Stimulated activated CD4-positive, alpha-beta T cell treated with anti-CD3 and anti-CD28 coated beads, TNF-alpha, amount 100 ng/mL, for 1 hour (primary cell): ENCODE measurements at places on chromosomes 12 and 14.
A peak's percentile ranks its signal among the peaks of the same experiment; 100 is the strongest.

DNA sequence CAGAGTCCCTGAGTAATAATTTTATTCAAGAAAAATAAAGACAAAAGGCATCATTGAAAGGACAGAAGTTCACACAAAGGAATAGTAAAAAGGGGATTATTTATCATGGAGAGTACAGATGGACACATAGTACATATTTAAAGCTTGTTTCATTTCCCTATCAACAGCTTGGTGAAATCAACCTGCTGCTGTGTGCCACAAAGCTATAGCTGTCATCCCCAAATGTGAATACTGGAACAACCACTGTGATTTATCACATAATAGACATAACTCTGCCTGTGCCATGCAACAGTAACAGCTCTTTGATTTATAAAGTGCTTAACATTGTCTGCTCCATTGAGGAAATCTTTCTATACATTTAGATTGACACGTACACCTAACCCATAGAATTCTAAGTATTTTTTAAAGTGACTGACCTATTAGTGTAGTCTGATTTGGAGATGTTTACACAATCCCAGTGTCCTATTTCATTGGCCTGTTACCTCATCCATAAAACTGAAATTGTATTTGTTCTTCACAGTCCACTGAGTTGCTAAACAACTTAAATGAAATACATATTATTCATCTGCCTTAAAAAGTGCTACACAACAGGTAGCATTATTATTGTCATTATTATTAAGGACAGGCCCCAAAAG is 3.3 kb downstream of the NEMF start:
- DNase-seq: no peak

DNA sequence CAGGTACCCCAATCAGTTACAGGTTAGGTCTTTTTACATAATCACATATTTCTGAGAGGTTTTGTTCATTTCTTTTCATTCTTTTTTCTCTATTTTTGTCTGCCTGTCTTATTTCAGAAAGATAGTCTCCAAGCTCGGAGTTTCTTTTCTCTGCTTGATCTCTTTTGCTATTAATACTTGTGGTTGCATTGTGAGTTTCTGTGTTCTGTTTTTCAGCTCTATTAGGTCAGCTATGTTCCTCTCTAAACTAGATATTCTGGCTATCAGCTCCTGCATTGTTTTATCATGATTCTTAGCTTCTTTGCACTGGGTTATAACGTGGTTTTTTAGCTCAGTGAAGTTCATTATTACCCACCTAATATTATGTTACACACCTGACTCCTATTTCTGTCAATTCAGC is 914.1 kb downstream of the TRHDE start:
- no peak for DNase-seq

- DNase-seq: no peak
Observed at GRCh38 chr14:38828183-38828827, 274.7 kb downstream of the SEC23A start.

- DNase-seq: no peak
Observed at GRCh38 chr14:67447033-67447381, 35.0 kb upstream of the PLEK2 start.

DNA sequence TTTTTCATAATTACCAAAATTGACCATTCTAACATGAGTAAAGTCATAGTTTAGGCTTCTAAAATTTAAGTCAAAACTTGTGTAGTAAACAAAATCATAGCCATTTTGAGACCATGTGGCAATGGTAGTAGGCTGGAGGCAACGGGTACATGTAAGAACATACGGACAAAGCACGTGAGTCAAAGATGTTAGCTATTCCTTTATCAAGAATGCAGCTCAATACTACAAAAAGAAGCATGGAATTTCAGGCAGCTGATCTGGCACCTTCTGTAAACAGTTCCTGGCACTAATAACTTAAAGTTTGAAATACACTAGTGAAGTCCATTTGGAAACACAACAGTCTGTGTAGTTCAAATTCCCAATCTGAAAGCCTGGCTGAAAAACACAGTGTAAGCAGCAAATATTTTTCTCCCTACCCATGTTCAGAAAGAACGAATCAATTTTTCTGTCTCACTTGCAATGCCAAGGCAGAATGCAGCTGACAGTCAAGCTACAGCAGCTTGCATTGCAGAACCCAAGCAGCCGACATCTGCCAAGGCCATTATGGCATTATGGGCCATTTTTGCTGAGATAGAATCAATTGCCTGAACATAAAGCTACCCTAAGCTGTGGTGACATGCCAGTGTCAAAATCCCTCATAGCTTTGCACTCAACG is 29.3 kb downstream of the MYF5 start:
- no peak for DNase-seq

DNA sequence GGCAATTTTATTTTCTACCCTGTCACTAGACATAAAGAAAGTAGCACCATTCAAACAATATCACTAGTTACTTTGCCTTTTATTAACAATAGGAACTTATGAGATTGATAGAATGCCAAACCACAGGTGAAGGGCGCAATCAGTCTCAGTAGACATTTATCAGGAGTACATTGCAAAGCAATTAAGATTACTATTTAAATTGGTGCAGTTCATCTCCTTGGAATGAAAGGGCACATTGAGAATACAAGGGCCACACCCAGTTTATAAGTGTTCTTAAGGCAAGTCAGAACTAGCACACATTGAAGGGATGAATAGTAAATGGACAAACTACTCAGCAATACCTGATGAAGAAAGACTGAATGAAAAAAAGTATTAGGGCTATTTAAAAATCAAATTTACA is 601.4 kb downstream of the C12orf50 start:
- no peak for DNase-seq

- no peak for DNase-seq
Observed at GRCh38 chr12:884746-885414, 64.6 kb downstream of the RAD52 start.

DNA sequence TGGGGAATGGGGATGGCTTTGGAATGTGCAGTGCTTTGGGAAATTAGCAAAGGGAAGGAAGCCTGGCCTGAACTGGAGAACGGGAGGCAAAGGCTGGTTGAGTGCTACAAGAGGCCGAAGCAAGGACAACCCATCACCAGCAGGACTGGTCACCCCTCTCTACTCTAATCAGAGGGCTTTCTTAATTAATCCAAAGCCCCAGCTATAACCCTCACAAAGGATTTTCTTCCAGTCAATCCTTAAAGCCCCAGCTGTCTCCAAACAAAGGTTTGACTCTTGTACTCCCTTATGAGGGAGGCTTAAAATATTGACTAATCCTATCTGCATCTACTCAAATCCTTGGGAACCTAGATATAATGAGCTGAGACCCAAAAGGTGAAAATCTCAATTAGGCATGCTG is 256.3 kb downstream of the NTF3 start:
- DNase-seq: no peak

DNA sequence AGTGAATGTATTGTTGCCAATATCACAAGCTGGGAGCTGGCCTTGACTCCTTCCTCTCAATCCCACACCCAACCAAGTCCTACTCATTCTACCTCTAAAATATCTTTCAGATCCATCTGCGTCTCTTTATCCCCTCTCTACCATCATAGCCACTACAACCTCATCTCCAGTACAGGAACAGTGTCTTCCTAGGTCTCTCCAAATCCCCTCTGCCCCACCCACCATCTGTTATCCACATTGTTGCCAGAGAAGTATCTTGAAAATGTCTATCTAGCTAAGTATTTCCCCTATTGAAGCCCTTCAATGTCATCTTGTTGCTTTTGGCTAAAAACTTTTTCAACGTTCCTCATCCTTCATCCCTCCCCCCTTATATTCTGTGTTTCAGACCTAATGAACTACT is 244.7 kb downstream of the C12orf75 start:
- DNase-seq: no peak

GRCh38 chr14:63840981-63841380 is 11.8 kb upstream of the SYNE2 start:
- peak; percentile 30 for DNase-seq

GRCh38 chr14:68507544-68508081 is 285.3 kb downstream of the ZFP36L1 start:
- DNase-seq: peak; percentile 47

GRCh38 chr14:102320671-102321455 is 1.3 kb downstream of the ZNF839 start:
- DNase-seq: no peak

GRCh38 chr14:104788873-104789663 is 6.5 kb downstream of the AKT1 start:
- no peak for DNase-seq

- no peak for DNase-seq
Observed at GRCh38 chr12:74365178-74365964, 172.3 kb upstream of the ATXN7L3B start.

DNA sequence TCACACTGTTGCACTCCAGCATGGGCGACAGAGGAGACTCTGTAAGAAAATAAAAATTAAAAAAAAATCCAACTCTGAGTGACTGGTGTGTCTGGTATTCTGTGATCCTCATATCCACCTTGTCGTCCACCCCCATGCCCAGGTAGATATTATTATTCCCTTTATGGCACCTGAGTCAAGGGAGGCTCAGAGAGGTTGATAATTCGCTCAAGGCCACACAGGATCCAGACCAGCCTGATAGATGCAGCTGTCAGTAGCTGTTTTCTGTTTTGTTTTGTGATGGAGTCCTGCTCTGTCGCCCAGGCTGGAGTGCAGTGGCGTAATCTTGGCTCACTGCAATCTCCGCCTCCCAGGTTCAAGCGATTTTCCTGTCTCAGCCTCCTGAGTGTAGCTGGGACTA is 14.8 kb upstream of the FAM222A start:
- no peak for DNase-seq

GRCh38 chr12:76546889-76547288 is 12.7 kb downstream of the OSBPL8 start:
- no peak for DNase-seq

- peak; percentile 68 for DNase-seq
Observed at GRCh38 chr12:124466216-124467128, 100.9 kb downstream of the NCOR2 start.

- no peak for DNase-seq
Observed at GRCh38 chr12:13027032-13027431, 17.1 kb upstream of the FAM234B start.

DNA sequence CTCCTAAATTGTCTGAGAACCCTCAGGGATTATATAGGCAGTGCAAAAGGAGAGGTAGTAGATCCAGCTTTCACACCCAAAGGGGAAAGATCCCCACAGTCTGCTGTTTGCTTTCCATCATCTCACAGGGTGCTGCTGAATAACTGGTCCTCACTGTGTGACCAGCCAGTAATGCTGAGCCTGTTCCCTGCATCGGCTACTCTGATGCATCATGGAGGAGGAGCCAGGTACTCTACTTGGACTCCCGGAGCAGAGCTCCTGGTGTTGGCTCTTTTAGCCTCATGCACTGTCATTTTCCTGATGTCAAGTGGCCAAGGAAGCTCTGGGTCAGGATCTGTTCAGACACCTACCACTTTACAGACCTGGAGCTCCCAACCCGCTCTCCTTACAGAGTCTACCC is 127.4 kb upstream of the ATF1 start:
- DNase-seq: no peak

DNA sequence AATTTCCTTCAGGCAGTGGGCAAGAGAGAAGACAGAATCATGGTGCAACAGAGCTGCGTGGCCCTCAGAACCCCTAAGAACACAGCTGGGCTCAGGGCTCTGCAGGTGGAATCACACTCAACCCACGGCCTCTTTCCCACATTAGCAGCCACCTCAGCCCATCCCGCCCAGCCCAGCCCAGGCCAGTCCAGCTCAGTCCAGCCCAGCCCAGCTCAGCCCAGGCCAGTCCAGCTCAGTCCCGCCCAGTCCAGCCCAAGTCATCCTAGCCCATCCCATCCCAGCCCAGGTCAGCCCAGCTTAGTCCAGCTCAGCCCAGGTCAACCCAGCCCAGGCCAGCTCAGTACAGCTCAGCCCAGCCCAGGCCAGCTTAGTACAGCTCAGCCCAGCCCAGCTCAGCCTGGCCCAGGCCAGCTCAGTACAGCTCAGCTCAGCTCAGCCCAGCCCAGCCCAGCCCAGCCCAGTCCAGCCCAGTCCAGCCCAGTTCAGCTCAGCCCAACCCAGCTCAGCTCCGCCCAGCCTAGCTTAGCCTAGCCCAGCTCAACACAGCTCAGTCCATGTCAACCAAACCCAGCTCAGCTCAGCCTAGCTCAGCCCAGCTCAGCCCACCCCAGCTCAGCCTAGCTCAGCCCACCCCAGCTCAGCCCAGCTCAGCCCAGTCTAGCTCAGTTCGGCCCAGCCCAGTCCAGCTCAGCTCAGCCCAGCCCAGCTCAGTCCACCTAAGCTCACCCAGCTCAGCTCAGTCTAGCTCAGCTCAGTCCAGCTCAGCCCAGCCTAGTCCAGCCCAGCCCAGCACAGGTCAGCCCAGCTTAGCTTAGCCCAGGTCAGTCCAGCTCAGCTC is 183.1 kb downstream of the TMEM121 start:
- no peak for DNase-seq

DNA sequence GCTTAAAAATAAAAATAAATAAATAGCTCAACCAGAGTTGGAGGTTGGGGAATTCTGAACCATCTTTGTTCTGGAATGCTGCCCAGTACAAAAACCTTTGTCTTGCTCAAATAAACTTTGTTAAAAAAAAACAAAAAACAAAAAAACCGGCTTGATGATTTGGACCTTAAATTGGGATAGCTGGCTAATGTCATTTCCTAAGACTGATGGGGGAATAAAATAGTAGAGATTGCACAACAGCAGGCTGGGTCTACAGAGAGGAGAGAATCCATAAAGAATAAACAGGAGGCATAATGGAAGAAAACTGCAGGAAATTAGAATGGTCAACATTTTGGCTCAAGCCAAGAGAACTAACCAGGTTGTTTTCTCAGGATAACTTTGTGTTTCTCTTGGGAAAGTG is 370.9 kb downstream of the AEBP2 start:
- DNase-seq: no peak

DNA sequence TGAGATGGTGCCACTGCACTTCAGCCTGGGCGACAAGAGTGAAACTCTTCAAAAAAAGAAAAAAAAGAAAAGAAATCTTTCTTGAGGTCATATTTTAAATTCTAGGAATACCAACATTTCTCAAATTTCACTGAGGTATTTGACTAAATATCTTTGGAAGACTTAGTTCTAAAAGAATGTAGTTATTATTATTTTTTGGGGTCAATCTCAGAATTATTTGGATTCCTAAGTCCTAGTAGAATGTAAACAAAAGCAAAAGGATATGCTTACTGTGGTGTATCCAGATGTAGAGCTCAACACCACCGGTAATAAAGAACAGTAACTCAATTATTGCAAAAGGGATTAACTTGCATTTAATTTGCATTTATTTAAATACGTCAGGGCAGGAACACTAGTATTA is 25.0 kb downstream of the PRICKLE1 start:
- DNase-seq: no peak

DNA sequence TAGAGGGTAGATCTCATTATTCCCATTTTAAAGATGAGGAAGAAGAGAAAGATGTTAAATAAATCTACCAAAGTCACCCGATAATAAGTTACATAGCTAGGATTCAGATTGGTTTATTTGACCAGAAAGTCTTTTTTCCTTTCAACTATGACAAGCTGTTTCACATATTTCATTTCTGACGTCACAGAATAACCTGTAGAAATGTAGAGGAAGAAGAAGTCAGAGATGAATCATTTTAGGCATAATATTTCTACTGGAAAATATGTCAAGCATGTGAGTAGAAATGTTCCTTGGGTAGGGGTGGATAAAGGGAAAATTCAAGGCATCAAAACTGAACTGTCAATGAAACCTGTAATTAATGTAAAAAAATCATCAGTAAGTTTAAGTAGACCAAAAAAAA is 107.0 kb downstream of the MGST1 start:
- no peak for DNase-seq

GRCh38 chr12:55607821-55608594 is 28.7 kb upstream of the OR10P1 start:
- no peak for DNase-seq
